ENCODE measurements at places on chromosomes 2 and 18.

GRCh38 chr18:32553174-32553573 lies 82.5 kb upstream of the GAREM1 start:
- no peak for DNase-seq

GRCh38 chr18:25097569-25098056 lies 254.4 kb downstream of the ZNF521 start:
- DNase-seq, result no peak

- no peak for DNase-seq
These were observed 377.2 kb downstream of the SOX11 start for GRCh38 chr2:6069381-6069780.

GRCh38 chr2:118296663-118297062 lies 208.4 kb downstream of the INSIG2 start:
- DNase-seq, result no peak

DNA sequence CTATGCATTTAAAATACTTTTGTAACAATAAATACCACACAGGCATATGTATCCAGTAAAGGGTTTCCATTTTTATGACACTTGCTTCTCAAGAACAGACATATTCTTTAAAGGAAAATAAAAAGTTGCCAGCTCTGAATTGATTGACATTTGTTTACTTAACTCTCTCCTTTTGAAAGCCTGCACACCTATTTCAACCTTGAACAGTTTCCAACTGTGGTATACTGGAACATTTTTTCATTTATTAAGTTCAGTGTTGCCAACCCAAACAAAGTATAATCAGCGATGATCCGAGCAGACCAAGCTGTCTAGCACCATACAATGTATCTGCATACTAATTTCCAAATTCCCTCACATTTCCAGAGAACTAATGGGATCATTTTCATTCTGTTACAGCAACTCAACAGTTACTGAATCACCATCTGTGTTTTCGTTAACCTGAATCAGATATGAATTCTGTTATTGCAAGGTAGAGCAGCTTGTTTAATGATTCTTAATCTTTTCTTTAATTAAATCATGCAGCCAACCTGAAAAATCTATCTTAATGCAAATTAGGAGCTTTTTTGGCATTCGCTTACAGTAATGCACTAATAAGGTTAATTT lies 725.5 kb upstream of the ZEB2 start:
- no peak for DNase-seq

DNA sequence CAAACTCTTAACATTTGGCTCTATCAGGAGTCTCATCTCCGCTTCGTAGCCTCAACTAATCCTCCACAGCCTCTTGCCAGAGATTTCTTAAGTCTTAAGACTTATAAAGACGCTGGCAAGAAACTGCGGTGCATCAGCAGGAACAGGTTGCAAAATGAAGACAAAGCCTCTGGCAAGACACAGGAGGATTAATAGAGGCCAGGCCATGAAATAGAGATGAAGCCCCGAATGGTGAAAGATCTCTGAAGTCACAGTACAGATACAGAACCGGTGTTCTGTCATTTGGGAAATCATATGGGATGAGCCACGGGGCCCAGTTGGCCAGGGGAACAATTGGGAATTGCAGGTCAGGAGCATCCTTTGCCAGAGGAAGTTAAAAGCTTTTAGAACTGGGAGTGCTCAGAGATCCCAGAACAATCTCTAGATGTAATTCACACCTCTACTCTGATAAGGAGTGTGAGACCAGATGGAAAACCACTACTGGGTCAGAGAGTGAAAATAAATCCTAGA lies 190.9 kb upstream of the FOSL2 start:
- DNase-seq, result no peak

- no peak for DNase-seq
These were observed 1.1 kb downstream of the SERPINB10 start for GRCh38 chr18:63908858-63909257.

DNA sequence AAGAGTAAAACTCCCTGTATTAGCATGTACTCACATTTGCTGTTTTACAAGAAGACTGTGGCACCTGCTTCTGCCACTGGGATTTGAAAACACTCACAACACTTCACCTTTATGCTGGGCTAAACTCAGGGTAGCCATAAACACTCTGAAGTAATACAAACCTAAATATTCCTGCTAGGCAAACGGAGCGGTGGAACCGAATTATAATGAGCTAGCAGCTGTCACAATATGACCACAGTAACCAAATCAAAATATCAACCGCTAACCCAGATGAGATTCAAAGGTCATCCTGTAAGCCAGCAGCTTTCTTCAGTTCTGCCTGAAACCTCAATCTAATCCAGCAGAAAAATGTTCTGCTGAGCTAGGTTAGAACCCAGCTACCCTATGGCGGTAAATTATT lies 132.1 kb downstream of the TCF4 start:
- DNase-seq, result peak; percentile 26

DNA sequence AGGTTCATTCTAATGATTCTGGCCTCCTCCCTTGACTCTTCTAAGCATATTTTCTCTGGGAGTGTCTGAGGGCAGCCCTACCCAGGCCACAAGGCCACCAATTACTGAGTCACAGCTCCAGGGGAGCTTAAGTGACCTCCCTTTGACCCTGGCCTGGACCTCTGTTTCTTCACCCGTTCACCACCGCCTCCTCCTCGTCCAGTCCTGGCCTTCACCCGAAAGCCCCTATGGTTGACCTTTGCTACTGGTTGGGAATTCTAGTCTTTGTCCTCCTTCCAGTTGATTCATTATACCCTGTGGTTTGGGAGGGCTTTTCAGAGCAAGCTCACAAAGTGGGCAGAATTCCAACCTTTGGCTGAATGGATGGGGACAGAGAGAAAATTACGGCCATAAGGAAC lies 72.6 kb downstream of the NRP2 start:
- no peak for DNase-seq

GRCh38 chr18:23970161-23971096 lies 44.1 kb upstream of the TTC39C start:
- no peak for DNase-seq

DNA sequence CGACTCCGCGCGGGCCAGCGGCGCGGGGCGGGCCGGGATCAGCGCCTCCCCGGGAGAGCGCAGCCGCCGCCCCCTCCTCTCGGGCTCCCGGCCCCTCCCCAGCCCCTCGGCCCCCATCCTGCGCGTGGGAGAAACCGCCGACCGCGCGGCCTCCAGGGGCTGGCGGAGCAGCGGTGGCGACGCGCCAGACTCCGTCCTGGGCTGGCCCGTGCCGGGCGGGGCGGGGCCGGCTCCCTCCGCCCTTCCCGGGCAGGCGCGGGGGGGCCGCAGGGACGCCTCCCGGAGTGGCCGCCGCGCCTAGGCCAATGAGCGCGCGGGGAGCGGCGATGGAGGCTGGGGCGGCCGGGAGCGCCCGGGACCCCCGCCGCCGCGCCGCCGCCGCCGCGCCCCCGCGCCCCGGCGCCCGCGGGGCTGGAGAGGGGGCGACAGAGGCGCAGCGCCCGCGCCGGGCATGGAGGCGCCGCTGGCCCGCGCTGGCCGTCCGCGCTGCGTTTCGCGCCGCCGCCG lies 49.1 kb downstream of the KCNIP3 start:
- DNase-seq, result no peak

- no peak for DNase-seq
These were observed 50.3 kb downstream of the KANSL3 start for GRCh38 chr2:96587843-96588242.

DNA sequence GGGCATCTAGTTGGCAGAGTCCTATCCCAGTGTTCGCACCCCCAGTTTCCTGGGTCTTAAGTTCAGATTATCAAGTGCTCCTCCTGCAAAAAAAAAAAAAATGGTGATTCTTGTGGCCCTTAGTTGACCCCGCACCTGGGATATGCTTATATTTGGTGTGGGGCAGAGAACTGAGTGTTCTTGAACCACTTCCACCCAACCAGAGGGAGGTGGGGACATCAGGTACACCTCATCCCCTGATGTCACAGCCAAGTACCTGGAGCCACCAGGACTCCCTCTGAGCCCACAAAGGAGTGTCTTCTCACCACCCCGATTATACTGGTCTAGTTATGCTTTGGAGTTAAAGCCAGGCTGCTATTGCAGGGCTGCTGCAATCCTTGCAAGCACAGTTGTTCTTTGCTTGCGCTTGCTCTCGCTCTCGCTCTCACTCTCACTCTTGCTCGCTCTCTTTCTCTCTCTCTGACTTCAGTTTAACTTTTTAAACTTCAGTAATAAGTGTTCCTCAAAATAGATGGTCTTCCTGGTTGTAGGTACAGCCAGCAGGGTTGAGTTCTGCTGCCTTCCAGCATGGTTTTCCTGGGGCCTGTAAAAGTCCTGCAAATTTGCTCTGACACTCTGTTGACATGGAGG lies 265.7 kb downstream of the NEDD4L start:
- no peak for DNase-seq

DNA sequence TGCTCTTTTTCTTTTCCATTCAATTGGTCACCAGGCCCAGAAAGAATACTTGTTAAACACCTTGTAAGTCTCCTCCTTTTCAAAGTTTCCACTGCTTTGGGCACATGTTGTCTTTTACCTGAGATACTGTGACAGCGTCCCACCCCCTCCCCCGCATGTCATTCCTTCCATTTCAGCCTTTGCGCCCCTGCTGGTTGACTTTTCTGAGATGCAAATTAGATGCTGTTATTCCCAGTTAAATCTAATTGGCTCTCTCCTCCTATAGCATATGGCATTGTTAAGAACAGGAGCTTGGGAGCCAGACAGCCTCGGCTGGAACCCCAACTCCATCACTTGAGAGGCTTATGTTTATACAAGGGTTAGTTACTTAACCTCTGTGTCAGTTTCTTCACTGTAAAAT lies 80.3 kb upstream of the GAREM1 start:
- DNase-seq, result no peak

- DNase-seq, result no peak
These were observed 255.8 kb downstream of the ERBB4 start for GRCh38 chr2:212282671-212283261.

DNA sequence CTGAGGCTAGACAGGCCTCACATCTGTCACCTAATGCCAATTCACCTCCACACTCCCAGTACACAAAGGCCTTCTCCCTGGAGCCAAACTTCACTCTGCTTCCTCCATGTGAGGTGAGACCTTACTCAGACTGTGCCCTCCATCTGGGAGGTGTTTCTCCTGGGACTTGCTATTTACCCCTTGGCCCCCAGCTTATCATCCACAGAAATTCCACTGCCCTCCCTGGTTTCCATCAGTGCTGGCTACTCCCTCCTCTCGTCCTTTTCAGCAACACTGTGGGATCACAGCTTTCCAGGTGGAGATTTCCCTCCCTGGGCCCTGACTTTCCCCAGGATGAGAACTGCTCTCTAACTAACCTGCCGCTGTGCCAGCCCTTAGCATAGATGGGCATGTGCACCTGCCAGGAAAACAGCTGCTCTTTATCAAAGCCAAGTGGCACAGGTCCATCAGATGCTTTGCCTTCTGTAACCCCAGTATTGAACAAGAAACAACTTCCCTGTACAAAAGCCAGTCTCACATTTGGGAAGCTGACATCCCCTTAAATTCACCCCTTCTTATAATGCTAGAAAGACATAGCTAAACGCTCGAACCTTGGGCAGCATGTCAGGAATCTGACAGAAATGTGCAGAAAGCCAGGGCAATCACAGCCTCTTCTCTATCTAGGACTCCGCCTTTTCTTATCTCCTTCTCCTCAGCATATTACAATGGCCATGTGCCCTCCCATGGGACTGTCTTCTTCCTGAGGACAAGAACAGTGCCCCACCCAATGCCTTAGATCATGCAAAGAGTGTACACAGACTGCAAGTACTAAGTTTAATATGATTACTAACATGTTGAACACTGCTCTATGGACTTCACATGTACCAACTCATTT lies 535.5 kb upstream of the ID2 start:
- no peak for DNase-seq

DNA sequence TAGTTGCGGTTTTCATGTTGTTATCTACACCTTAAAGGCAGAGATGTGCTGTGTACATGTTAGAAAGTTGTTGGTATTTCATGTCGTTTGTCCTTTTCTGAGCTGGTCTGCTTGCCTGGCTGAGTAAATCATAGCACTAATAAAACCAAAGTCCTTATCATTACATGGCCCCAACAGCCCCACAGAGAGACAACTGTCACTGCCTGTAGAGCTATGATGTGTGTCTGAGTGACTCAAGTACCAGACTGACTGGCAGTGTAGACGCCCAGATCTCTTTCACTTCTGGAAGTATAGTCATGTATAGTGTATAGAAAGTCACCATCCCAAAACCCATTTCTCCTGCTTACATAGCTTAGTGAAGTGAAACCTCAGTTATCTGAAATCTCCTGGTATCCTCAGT lies 4.3 kb downstream of the SOCS6 start:
- DNase-seq, result no peak

- DNase-seq, result no peak
These were observed 550.1 kb upstream of the DCC start for GRCh38 chr18:51789871-51790270.

DNA sequence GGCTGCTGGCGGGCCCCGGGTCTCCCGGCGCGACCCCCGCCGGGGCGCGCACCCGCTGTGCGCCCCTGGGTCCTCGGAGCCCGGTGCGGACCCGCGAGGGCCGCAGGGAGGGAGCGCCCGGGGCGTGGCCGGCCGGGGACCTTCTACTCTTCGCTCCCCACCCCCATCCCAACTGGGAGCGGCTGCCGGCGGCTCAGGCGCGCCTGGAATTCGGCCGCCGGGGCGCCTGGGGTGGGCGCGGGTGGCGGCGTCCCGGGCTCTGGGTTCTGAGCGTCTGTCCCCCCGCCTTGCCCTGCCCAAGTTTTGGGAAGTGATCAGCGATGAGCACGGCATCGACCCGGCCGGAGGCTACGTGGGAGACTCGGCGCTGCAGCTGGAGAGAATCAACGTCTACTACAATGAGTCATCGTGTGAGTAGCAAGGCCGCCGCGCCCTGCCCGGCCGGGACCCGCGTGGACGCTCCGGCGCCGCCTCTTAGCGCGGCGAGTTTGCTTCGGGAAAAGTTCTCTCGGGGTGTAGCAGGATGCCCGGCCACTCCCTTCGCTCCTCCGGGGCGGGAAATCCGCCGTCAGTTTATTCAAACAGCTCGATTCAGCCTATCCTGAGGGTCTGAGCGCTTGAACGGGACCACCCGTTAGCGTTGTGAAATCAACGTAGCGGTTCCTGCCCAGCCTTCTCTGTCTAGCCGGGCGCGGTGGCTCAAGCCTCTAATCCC lies 502 bp downstream of the TUBB6 start:
- peak; percentile 62 for DNase-seq

Data from skeletal muscle cell (primary cell).